ENCODE measurements at places on chromosomes 4 and X. TPM values are rescaled to one million over a fixed set of nuclear protein-coding genes. Genes with fewer than 3 reads are reported as not detected.

- no peaks in the 10 kb centered on the region for H3K27me3 ChIP-seq
- H3K4me3 ChIP-seq, result no peak overlapping the region
- H3K36me3 ChIP-seq, result no peaks in the 10 kb centered on the region
- DNase-seq, result no peak
- H3K4me1 ChIP-seq, result no peaks in the 10 kb centered on the region
Observed at GRCh38 chr4:90833706-90834105, 706.5 kb downstream of the CCSER1 start.

DNA sequence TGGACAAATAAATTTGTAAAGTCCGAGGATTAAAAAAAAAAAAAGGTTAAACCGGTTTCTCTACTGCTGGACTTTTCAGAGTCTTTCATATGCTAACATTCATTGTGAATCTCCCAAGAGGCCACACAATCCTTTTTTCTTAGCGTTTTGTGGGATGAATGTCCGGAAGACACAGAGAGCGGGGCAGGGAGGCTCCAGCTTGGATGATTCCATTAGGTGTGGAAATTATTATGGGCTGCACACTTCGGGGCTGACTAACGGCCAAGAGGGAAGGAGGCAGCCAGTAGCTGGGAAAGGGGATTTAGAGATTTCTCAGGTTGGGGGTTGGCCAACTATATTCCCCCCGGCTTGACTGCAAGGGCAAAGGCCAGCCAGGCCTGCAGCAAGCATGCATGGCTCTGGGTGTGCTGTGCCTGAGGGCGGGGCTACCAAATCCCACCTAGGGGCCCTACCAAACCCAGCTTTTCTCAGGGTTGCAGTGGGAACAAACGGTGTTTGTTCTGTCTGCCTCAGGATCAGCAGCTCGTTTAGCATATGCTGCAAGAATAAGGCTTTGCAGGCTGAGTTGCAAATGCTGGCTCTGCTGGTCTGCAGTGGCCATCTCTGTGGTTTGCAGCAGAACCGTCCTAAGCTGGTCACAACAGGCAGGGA, 28.6 kb downstream of the NYX start:
- H3K4me3 ChIP-seq, result no peak overlapping the region
- no peaks in the 10 kb centered on the region for H3K27me3 ChIP-seq
- no peak for DNase-seq
- H3K36me3 ChIP-seq, result no peaks in the 10 kb centered on the region

DNA sequence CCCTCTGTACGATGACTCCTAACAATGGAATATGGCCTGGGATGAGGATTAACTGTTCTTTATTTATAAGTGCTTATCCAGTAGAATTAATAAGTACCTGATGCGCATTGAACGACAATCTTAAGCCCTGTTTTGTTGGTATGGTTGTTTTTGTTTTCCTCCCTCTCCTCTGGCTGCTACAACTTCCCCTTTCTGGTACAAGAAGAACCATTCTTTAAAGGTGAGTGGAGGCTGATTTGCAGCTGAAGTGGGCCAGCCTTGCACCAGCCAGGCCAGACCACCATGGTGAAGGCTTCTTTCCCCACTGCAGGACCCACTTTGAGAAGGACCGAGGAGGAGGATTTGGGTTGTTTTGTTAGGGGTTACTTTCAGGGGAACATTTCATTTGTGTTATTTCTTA, 113.3 kb downstream of the PARM1 start:
- no peak for DNase-seq
- no peak overlapping the region for H3K4me3 ChIP-seq

H2BW2 gene
- not detected for total RNA-seq
